Fibroblast of skin of left biceps (primary cell): ENCODE measurements at places on chromosomes 4 and X.
A peak's percentile ranks its signal among the peaks of the same experiment; 100 is the strongest.

DNA sequence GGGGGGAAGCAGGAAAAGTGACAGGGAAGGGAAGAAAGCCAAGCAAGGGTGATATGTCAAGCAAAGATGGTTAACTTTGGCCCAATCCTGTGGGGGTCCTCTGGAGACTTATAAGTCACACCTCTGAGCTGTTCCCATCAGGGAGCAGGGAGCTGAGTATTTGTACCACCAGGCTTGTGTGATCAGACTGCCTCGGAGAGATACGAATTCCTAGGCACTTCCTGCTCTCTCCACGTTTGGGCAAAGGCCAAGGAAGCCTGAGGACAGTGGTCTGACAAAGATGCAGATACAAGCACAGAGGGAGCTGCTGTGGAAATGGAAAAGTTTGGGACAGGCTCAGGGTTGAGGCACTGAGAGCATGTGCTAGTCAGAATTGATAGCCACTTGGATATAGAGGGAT, 10.4 kb upstream of the PPP3CA start:
- no peak for DNase-seq

DNA sequence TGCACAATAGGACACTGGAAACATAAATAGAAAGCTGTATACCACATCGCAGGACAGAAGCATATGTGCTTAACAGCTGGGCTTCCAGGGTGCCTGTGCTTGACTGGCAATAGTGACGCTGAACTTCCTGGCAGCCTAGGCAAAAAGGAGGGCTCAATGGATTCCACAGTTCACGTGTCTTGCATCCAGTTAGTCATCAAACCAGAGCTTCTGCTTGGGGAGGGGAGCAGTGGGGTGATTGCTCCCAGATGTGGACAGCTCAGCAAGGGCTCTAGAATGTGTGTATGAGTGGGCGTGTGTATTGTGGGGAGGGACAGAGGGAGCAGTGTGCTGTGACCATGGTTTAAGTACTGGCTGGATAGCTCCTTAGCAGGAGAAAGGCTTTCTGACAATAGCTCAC, 2.3 kb downstream of the PRRG3 start:
- DNase-seq, result peak; percentile 83

DNA sequence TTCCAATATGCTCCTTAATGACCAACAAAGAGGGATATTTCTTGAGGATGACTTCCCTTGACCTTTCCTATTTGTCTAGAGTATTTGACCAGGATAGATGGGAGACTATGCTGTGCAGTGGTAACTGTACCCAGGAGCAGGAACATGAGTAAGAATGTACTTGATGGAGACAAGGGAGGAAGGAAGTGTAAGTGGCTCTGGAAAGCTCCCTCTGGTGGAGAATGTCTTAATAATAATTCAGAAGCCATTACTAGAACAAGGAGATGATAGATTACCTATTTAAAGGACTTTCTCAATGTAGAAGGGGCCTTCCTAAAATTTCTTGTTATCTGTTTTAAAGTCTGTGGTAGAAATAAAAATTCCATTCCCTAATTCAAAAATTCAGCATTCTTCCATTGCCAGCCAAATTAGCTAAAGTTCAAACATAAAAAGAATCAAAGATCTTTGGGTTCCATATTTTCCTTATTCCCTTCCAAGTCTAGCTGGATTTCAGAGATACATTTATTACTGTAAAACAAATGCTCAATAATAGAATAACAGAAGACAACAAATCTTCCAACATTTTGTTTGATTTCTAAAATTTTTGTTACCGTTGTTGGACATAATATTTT, 83.8 kb downstream of the GRID2 start:
- peak; percentile 13 for DNase-seq

- DNase-seq, result no peak
Observed at GRCh38 chr4:64715741-64716140, 306.5 kb upstream of the TECRL start.

- DNase-seq, result no peak
Observed at GRCh38 chrX:143500751-143501150, 16.5 kb downstream of the SPANXN3 start.
